Hypothalamus (tissue), 51 donors: ENCODE measurements at places on chromosomes 13 and 19.
A peak's percentile ranks its signal among the peaks of the same experiment; 100 is the strongest.

- no peak for DNase-seq
Observed at GRCh38 chr13:97127842-97128241, 94.3 kb upstream of the MBNL2 start.

DNA sequence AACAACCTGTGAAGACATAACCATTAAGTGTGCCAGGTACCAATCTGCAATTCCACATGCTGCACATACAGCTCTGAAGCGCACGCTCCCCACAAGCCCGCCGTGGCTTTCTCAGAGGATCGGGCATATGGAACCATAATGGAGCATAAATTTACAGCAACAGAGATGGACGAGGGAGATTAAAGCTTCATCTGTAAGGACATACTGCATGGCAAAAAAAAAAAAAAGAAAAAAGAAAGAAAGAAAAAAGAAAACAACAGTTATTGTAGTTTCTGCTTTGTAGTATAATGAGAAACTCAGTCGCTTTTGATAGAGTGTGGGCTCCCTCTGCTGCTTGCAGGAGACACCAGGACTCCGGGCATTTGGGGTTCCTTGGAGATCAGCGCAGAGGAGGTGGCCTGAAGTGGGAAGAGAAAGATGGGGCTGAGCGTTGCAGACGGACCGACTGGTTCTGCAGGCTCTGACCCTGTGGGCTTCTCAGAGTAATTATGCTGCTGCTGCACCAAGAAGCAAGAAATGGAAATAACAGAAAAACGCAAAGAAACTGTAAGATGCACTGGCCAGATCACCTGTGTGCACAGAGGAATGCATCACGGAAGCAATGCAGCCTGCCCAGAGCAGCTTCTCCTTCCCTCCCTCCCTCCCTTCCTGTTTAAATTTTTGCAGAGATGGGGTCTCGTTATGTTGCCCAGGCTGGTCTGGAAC, 10.8 kb upstream of the PDCD5 start:
- peak; percentile 50 for DNase-seq

DNA sequence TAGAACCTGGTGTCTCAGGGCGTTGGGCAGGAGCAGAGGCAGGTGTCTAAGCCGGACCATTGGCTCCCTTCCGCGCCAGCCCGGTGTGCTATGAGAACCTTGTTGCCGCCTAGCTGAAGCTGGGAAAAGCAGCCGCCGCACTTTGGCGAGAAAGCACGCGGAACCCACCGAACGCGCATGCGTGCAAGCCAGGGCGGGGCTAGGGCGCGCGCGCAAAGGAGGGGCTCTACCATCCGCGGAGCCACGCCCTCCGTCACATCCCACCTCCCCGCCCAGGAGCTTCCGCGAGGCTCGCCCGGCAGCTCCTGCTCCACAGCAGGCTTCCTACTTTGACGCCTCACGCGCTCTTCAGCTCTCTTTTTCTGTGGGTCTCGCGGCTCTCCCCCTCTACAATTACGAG, 51.3 kb downstream of the WDR87 start:
- DNase-seq: peak; percentile 17

DNA sequence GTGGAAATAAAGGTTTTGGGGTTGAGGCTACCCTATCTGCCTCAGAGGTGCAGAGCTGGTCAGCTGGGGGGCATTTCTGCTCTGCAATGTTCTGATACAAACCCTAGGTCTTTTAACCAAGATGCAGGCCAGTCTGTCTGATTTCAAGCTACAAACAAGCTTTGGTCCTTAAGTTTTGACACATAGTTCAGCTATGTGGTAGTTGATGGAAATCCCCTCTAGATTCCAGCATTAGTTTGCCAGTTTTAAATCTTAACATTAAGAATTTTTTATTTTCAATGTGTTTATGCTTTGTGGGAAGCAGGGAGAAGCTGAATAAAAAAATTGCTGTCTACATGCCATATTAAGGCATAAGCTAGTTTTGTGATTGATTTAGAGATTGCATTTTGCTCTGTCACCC, 225.7 kb downstream of the LMO7 start:
- DNase-seq: no peak

DNA sequence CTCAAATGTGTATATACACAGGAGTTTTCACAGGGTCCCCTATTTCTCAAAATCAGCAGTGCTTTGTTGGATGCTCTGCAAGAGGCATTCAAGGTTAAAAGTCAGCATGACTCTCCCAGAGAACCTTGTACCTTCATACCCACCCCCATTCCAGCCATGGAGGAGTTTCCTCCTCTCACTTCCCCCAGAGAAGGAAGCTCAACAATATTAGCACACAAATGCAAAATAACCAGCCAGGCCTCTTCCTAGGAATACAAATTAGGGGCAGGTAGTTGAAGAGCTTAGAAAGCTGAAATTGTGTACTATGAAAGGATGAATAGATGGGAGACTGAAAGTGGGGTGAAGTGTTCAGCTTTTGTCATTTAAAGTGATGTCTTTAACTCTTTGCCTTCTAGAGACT, 43.8 kb downstream of the SPRY2 start:
- no peak for DNase-seq

- no peak for DNase-seq
Observed at GRCh38 chr19:15790096-15790495, 2.6 kb downstream of the OR10H5 start.
